ENCODE measurements at places on chromosomes 1 and 21. TPM values are rescaled to one million over a fixed set of nuclear protein-coding genes. Genes with fewer than 3 reads are reported as not detected.

GRCh38 chr1:114671011-114671938 lies 1.4 kb upstream of the DENND2C start:
- DNase-seq, result peak; percentile 32
- H3K36me3 ChIP-seq, result no peaks in the 10 kb centered on the region
- H3K27ac ChIP-seq, result no peak overlapping the region

DNA sequence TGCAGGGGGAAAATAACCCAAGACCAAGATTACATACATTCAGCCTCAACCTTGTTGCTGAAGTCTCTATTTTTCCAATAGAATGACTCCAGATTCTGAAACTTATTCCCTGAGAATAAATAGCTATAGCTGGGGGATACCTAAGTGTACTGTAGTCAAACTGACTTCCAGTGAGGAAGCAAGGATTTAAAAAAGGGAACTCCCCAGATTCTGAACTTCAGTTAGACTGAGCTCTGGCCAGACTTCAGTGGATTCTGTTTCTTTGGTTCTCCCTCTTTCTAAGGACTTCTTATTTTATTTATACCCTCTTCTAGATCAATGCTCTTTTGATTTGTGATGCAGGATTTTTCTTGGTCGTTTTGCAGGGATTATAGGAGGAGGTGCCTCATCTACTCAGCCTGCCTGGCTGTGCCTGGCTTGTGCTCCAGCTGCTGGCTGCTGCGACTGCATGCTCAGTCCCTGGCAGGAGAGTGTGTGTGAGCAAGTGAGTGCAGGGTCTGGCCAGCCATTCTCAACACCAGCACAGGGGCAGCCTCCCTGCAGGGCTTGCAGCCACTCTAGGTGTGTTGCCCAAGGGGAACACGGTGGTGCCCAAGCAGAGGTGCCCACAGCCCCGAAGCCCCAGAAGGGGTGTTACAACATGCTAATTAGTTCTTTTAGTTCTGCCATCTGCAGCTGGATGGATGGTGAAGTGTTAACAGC lies 43.0 kb downstream of the SPATA17 start:
- H3K36me3 ChIP-seq, result no peaks in the 10 kb centered on the region
- H3K27me3 ChIP-seq, result no peaks in the 10 kb centered on the region

DNA sequence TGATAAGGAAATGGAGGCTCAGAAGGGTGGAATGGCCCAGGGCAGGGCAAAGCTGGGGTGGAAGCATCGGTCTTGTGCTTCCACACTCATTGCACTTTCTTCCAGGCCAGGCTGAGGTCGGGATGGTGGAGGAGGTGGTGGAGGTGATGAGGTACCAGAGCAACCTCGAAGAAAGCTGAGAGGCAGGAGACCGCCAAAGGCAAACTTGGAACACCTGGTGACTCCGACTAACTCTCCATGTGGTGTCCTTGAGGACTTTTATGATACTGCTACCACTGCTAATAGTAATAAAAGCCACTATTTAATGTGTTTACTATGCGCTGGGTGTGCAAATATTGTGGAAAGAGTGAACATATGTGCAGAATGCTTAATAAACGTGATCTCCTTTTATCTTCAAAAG lies 16.9 kb upstream of the BTG2 start:
- H3K4me1 ChIP-seq, result peaks cover 9% of the 10 kb centered on the region
- H3K36me3 ChIP-seq, result no peaks in the 10 kb centered on the region
- H3K4me3 ChIP-seq, result no peak overlapping the region
- DNase-seq, result no peak
- H3K27me3 ChIP-seq, result peaks cover 34% of the 10 kb centered on the region
- H3K27ac ChIP-seq, result no peak overlapping the region

DNA sequence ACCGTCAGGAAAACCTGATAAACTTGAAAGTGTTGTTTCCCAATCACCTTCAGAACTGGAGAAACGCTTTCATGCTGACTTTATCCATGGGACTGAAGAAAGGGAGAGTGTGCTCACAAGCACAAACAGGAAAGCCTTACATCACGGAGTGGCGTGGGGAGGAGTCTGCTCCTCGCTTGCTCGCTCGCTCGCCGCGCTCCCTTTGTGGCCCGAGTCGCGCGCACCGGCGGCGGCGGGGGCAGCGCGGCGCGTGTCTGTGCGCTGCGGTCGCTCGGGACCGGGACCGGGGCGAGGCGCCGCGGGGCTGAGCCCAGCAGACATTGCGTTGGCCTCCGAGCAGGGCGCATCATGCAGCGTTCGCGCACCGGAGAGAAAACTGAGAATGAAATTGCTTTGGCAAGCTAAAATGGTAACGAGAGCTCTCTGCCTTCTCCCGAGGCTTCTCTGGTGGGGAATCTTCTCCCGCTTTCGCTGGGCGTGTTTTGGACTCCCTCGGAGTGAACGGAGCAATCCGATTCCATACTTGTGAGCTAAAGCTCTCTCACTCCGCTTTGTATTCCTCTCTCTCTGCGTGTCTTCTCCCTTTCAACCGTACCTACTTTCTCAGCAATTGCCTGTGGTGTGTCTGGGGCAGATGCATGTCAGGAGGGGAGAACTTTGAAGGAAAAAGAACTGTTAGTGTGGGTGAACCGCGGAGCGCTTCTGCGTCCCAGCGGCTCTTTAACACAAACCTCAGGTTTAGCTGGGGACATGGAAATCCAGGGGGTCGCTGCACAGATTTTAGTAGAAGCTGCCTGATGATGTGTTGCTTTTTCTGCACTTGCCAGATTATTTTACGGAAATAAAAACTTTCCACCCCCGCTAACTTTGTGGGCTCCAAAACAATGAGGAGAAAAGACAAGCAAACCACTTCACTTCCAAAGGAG lies at the start of gene RGL1:
Gene RGL1, plus strand, starts transcription at position 205 of the 926 bp plus-strand sequence. Its CDS starts 178 bp downstream, at position 383.
- peak within 1 kb of the TSS; percentile 80 for H3K4me3 ChIP-seq
- DNase-seq, result peak; percentile 75
- H3K27ac ChIP-seq, result peak within 1 kb of the TSS; percentile 78
- H3K27me3 ChIP-seq, result no peaks in the 10 kb centered on the region

- peaks cover 17% of the 10 kb centered on the region for H3K36me3 ChIP-seq
- H3K4me1 ChIP-seq, result peaks cover 3% of the 10 kb centered on the region
- peak; percentile 58 for DNase-seq
Measured at GRCh38 chr1:156203331-156203730, 9.4 kb downstream of the SLC25A44 start.

Gene TFF2
- not detected for total RNA-seq

Gene DCLRE1B
- total RNA-seq, result 6.1 TPM

DNA sequence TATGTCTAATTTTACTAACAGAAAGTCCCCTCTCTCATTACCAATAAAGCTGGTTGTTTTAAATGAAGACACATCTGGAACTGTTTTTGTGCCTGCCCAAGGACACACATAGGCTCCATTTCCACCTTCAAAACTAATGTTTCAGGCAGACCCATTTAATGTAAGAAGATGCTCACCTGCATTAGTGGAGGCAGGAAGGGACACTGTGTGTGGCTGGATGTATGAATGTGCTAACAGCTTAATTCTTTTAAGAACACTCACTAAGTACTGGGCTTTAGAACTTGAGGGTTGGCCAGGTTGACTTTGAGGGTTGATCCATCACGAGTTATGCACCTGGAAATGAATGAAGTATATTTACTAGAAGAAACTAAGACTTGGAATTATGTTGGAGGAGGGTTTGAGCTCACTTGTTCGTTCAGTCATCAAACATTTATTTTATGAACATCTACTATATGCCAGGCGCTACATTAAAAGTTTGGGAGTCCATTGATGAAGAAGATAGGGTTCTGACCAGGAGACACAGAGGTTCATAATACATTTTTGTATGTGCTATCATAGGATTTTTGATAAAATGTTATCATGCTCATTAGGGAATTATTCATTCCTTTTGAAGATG lies 5.4 kb downstream of the JUN start:
- no peak overlapping the region for H3K27ac ChIP-seq
- H3K27me3 ChIP-seq, result no peaks in the 10 kb centered on the region
- H3K4me1 ChIP-seq, result peaks cover under 1% of the 10 kb centered on the region
- H3K4me3 ChIP-seq, result no peak overlapping the region

Gene CACHD1
- total RNA-seq, result 5.9 TPM

Gene MCOLN2
- total RNA-seq, result 1.1 TPM

GRCh38 chr1:191255354-191256054 lies 777.8 kb upstream of the BRINP3 start:
- DNase-seq, result no peak
- H3K4me1 ChIP-seq, result no peaks in the 10 kb centered on the region
- H3K27me3 ChIP-seq, result no peaks in the 10 kb centered on the region
- H3K36me3 ChIP-seq, result no peaks in the 10 kb centered on the region

GRCh38 chr1:229507502-229507901 lies 639 bp downstream of the NUP133 start:
- no peak for DNase-seq
- H3K36me3 ChIP-seq, result 0 out of 2 replicates have a peak, but pooled peaks cover 2% of the 10 kb centered on the region
- peaks cover 8% of the 10 kb centered on the region for H3K4me1 ChIP-seq
- peak overlapping the region; percentile 77 for H3K4me3 ChIP-seq
- H3K27me3 ChIP-seq, result no peaks in the 10 kb centered on the region
- no peak overlapping the region for H3K27ac ChIP-seq

Gene ITPKB
- 0.72 TPM for total RNA-seq

Gene OR2G3
- not detected for total RNA-seq

Gene GBP6
- not detected for total RNA-seq

- H3K27me3 ChIP-seq, result peaks cover 6% of the 10 kb centered on the region
- H3K36me3 ChIP-seq, result no peaks in the 10 kb centered on the region
- H3K27ac ChIP-seq, result no peak overlapping the region
Measured at GRCh38 chr1:43184995-43185394, 12.9 kb downstream of the CFAP57 start.

- no peaks in the 10 kb centered on the region for H3K27me3 ChIP-seq
- DNase-seq, result peak; percentile 61
- no peaks in the 10 kb centered on the region for H3K4me1 ChIP-seq
- H3K4me3 ChIP-seq, result no peak overlapping the region
- H3K36me3 ChIP-seq, result no peaks in the 10 kb centered on the region
Measured at GRCh38 chr1:40435471-40435870, 14.8 kb upstream of the ZFP69B start.

Gene AADACL4
- total RNA-seq, result not detected

Gene KIF21B
- 0.36 TPM for total RNA-seq

DNA sequence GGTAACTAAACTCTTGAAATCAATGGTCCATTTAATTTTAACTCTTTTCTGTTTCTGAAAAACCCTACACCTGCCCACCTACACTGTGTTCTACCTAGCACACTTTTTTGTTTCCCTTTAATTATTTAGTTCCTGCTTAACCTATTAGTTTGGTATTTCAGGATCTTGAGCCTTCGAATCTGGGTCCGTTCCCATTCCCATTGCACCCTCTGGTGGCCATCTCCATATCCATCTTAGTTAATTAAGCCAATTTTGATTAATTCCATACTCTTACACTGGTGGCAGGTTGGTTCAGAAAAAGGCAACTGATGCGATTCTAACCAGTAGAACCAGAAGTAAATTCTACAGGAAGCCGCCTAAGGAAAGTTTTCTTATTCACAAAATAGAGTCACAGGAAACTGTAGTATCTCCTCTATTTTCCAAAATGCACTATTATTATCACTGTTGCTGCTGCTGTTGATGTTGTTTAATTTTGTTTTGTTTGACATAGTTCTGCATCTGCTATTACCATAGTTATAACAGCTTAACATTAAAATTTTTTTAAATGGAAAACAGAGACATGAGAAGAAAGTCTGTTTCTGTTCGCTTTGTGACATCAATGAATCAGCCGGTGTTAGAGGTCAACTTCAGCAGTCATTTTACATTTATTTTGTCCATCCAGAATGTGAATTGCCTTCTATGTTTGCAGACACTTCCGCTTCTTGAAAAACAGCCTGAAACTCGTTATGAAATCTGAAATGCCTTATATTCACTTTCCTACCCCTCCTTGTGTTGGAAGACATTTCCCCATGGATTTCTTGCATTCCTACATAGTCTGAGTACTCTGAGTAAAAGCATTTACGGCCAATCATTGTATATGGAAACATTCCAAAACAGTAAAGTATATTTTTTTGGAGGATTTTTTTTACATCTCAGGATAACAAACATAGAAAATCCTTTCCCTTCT lies 115.5 kb upstream of the NCAM2 start:
- H3K4me1 ChIP-seq, result no peaks in the 10 kb centered on the region
- no peaks in the 10 kb centered on the region for H3K36me3 ChIP-seq
- H3K4me3 ChIP-seq, result no peak overlapping the region
- H3K27ac ChIP-seq, result no peak overlapping the region
- DNase-seq, result peak; percentile 0
- no peaks in the 10 kb centered on the region for H3K27me3 ChIP-seq

Gene BRINP3
- total RNA-seq, result under 0.01 TPM

GRCh38 chr1:226098870-226099835 lies 36.6 kb downstream of the H3-3A start:
- H3K4me1 ChIP-seq, result no peaks in the 10 kb centered on the region
- peaks cover 8% of the 10 kb centered on the region for H3K27me3 ChIP-seq
- no peak overlapping the region for H3K27ac ChIP-seq

DNA sequence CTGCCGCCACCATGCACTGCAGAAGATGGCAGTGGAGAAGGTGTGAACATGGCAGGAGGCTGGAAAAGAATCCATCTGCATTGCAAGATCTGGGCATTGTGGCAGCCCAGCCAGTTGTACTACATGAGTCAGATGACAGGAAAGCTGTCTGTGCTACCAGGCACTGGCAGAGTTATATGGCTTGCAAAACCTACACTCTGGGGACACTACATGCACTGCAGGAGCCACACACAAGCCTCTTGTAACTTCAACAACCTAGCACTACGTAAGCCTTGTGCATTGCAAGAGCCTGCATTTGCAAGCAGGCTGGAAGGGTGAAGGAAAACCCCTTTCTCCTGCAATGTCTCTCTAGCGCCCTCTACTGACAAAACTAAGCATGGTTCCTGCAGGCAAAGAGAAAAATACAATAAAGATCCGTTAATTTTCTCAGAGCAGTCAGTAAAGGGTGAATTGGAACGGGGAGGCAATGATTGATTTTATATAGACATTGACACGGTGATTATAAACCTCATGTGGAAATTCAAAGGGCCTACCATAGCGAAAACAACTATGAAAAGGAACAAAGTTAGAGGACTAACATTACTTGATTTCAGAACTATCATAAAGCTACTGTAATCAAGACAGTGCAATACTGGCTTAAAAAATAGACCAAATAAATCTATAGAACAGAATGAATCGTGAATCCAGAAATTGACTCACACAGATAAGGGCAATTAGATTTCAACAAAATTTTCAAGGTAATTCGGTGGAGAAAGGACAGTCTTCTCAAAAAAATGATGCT lies 26.2 kb upstream of the DYNLT5 start:
- no peak overlapping the region for H3K27ac ChIP-seq
- H3K4me1 ChIP-seq, result no peaks in the 10 kb centered on the region
- H3K36me3 ChIP-seq, result peaks cover 26% of the 10 kb centered on the region
- no peaks in the 10 kb centered on the region for H3K27me3 ChIP-seq

- H3K36me3 ChIP-seq, result peaks cover 5% of the 10 kb centered on the region
- peaks cover 76% of the 10 kb centered on the region for H3K4me1 ChIP-seq
- DNase-seq, result peak; percentile 93
- no peaks in the 10 kb centered on the region for H3K27me3 ChIP-seq
- H3K4me3 ChIP-seq, result no peak overlapping the region
Measured at GRCh38 chr1:21337928-21338572, 47.8 kb upstream of the ECE1 start.

- peaks cover 6% of the 10 kb centered on the region for H3K36me3 ChIP-seq
- H3K27ac ChIP-seq, result no peak overlapping the region
- no peaks in the 10 kb centered on the region for H3K27me3 ChIP-seq
- peaks cover 26% of the 10 kb centered on the region for H3K4me1 ChIP-seq
- H3K4me3 ChIP-seq, result no peak overlapping the region
Measured at GRCh38 chr1:162687870-162688269, 55.6 kb downstream of the DDR2 start.

All from IMR-90 (cell line).